ENCODE measurements at places on chromosomes 11 and 22.

GRCh38 chr11:78812513-78813293 lies 238.0 kb upstream of the NARS2 start:
- DNase-seq = no peak

GRCh38 chr11:85810871-85811611 lies at the start of gene SYTL2:
Gene SYTL2 (minus strand): TSS chr11:85811141. CDS start chr11:85757725, 53,416 bp downstream.
- DNase-seq = peak; percentile 47

- DNase-seq = no peak
Measured at GRCh38 chr11:130402570-130402969, 25.8 kb downstream of the ADAMTS8 start.

GRCh38 chr22:26977741-26978376 lies 320.5 kb downstream of the MIAT start:
- DNase-seq = no peak

- no peak for DNase-seq
Measured at GRCh38 chr11:132564091-132564885, 968.0 kb downstream of the OPCML start.

- DNase-seq = no peak
Measured at GRCh38 chr11:16572945-16573344, 165.5 kb upstream of the C11orf58 start.

GRCh38 chr11:3123761-3124733 lies 41.1 kb downstream of the OSBPL5 start:
- DNase-seq = no peak

DNA sequence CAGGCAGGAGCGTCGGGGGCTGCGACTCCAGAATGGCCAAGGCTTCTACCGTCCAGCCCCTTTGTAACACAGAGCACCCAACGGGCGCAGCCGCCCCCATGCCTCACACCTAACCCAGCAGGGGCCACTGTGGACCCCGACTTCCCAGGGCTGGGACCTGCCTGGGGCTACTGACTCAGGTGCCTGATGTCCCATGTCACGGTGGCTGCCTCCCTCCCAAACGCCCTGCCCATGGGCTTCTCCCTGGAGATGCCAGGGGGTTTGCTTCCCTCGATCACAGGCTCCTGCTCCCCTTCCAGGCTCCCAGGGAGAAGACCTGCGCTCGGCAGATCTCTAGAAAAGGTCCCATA lies 84.0 kb downstream of the MYEOV start:
- DNase-seq = no peak

DNA sequence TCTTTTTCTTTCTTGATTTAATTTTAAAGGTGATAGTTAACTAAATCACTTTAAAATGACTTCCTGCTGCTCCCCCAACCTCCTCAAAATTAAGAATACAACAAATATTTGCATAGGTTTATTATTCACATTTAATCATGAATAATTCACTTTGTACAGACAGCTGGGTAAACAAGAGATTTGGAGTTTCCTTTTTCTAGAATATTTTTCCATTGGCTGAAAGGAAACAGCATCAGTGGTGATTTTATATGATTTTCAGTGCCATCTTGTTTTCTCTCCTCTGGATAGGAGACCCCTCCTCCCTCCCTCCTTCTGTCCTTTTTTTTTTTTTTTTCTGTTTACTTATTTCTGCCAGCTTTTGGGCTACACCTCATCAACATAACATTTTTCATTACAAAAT lies 60.5 kb downstream of the LIF start:
- DNase-seq = no peak

DNA sequence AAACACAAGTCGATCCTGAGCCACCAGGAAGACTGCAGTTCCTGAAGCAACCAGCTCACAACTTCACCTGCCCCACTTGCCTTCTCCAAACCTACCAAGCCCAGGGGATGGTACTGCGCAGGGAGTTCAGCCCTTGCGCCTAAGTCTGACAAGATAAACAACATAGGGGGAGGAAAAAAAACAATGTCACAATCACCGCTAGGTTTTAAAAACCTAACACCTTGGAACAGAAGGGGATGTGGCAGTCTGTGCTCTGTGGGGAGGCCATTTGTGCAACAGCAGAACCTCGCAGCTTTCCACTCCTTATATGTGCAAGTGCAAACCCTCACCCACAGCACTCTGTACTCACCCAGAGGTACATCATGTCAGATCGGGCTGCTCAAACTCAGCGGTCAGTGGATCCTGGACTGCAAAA lies 134.2 kb downstream of the RBFOX2 start:
- no peak for DNase-seq

GRCh38 chr22:23282089-23282501 lies 101.8 kb downstream of the BCR start:
- DNase-seq = no peak

DNA sequence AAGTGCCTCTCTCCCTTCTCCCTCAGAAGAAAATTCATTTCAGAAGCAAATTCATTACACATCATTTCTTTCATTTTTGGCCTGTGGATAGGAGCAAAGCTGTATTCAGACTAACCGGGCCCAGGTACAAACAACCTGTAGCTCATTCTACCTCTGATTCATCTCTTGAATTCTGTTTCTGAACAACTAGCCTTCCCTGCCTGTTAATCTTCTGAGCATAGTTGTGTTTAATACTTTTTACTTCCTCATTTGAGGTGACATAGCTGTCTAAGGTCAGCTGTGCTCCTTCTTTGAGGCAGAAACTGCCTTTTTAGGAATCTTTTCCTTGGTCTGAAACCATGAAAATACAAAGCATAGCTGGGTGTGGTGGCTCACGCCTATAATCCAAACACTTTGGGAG lies 12.6 kb upstream of the IL18BP start:
- no peak for DNase-seq

DNA sequence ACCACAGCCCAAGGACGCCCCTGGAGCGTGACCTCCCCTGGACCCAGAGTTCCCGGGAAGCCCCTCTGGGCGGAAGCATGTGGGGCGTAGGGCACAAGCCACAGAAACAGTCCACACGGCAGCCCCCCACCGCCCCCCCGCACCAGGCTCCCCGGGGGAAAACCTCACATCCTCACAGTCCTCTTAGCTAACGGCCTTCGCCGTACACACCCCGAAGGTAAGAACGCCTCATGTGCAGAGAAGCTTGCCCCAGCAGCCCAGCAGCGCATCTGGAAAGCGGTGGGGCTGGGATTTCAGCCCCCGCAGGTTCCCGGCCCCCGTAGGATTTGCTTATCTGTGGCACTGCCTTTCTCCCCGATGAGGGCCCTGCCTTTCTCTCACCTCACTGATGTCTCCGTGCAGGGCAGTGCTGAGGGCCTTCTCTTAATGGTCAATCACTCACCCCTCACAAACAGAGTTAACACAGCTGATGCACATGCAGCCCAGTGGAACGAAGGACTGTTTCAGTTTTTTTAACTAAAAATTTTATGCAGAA lies 309.2 kb downstream of the BRD1 start:
- DNase-seq = no peak

DNA sequence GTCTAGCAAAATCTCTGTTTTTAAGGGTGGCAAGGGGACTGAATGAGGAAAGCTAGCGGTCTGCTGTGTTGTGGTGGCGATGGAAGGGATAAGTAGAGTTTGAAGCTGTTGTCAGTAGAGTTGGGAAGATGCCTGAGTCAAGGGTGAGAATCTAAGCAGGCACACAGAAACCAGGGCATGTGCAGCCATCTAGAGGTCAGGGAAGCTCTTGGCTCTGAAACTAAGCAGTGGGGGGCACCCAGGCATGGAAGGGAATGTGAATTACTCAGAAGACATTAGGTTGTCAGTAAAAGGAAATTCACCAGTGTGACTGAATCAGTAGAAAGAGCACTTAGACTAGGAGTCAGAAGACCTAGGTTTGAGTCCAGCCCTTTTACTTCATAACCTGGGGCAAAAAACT lies 15.4 kb downstream of the BMAL1 start:
- DNase-seq = no peak

Measured in activated naive CD4-positive, alpha-beta T cell (primary cell).